Suppressor macrophage (primary cell): ENCODE measurements at places on chromosomes 13 and 19.
A peak's percentile ranks its signal among the peaks of the same experiment; 100 is the strongest.

DNA sequence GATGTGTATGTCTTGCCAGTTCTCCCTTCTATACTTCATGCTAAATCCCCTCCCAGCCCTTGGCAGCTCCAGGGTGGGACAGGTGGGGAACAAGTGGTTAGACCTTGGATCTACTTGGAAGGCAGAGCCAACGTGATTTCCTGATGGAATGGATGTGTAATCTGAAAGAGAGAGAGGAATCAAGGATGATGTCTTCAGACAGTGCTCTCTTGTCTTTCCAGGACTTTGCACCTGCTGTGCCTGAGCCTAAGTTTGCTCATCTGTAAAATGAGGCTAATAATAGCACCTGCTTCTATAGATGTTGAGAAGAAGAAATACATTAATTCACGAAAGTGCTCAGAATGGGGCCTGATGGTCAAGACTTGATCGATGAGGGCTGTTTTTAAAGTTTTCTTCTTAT is 7.0 kb upstream of the EGLN2 start:
- DNase-seq, result no peak

- DNase-seq, result no peak
Observed at GRCh38 chr13:82847595-82847994, 1034.7 kb downstream of the SLITRK1 start.

GRCh38 chr19:55486971-55487923 is 989 bp upstream of the SSC5D start:
- peak; percentile 12 for DNase-seq

- no peak for DNase-seq
Observed at GRCh38 chr13:44784708-44785080, 204.6 kb downstream of the NUFIP1 start.

DNA sequence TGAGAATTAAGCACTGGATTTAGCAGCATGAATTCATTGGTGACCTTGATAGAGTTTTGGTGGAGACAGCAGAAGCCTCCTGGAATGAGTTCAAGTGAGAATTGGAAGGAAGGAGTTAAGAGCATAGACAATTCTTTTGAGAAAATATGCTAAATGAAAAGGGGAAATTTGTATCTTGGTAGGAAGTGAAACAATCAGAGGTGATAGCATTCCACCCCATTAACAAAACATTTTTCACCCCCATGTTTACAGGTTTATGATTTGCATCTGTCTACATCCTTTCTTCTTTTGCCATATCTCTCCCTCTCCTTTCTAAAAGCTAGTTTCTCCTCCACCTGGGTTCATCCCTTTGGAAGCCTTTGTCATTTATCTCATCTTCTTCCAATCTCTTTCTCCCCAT is 27.5 kb downstream of the LNX2 start:
- no peak for DNase-seq

GRCh38 chr19:12838886-12839756 is 806 bp downstream of the MAST1 start:
- no peak for DNase-seq

DNA sequence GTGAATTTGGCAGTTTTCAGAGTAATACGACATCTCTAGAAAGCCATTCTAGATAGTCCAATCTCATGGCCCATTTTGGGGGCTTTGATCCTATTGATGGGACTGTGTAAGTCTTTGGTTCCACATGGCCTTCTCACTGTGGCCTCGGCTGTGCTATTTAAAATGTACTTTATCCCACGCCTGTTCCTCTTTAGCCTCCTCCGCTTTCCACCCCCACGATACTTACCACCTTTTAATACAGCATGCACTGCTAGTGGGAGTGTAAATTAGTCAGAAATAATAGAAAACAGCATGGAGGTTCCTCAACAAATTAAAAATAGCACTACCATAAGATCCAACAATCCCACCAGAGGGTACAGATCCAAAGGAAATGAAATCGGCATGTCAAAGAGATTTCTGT is 28.3 kb upstream of the CEBPG start:
- DNase-seq, result peak; percentile 34

DNA sequence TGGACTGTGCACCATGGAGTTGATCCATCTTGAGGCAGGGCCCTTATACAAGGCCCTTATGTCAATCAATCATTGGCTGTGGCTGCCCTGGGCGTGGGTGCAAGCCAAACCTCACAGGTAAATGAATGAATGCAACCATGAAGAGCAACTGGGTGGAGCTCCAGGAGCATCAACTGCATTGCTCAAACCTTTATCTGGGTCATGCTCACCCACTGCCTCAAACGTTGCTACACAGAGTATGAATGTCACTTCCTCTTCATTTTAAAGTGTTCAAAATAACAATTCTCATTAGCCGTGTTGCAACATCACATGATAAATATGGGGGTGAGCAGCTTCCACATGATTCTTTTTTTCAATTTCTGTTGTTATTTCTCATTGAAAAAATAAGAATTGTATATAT is 6.4 kb upstream of the ZNF333 start:
- peak; percentile 95 for DNase-seq

GRCh38 chr19:52140032-52140710 is 433 bp upstream of the ZNF616 start:
- DNase-seq, result no peak

GRCh38 chr13:34335014-34336007 is 517.4 kb downstream of the RFC3 start:
- no peak for DNase-seq

- DNase-seq, result no peak
Observed at GRCh38 chr13:25400925-25401324, 29.2 kb downstream of the ATP8A2 start.

DNA sequence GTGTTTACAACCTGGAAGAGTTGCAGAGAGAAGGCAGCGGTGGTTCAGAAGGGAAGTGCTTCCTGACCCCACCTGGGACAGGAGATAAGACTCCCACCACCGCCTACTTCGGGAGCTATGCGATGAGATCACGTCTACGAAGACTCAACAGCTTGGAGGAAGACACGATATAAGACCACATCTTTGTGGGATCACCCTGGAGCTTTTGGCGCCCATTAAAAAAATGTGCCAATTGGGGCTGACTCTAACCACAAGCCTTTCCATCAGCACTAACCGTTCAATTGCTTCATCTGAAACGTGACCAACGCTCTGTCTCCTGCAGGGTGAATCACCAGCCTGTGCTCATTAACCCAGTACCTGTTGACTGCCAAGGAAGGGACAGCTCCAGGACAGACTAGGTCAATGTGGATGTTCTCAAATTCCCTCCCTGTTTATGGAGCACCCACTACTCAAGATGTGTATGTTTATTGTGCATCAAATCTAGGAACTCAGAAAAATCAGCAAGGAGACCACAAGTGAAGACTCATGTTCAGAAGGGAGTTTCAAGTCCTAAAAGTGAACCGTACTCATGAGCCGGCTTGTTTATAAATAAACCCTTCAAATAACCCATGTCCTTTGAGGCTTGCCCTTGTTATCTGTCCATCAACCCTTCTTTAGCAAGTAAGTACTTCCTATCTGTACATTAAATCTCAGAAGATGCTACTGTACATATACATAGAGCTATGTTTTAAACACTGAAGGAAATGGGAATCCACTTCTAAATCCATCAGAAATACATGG is 67.5 kb downstream of the LATS2 start:
- peak; percentile 22 for DNase-seq

- DNase-seq, result no peak
Observed at GRCh38 chr13:113419531-113420193, 33.6 kb downstream of the ADPRHL1 start.

DNA sequence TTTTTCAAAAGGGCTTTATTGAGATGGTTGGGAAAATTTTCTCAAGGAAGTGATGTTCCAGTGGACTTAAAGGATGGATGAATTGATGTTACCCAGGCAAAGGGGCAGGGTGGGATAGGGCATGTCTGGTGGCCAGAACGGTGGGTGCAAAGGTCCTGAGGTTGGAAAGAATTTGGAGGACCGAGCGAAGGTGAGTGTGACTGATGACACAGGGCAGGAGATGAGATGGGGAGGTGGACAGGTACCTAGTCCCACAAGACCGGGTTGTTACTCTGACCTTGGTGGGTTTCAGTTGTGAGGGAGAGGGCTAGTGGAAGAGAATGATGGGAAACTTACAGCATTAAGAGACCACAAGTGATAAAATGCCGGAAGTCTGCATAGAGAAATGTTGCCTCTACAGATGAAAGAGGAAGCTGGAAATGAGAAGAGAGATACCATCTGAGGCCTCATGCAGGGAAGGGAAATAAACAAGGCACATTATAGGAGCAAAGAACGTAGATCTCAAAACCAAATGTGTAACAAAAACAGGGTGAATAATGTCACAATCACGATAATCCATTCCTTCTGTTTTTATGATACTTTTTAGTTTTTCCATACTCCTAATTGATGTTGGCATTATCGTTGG is 4.5 kb downstream of the ADGRE1 start:
- peak; percentile 75 for DNase-seq

GRCh38 chr13:60379837-60380565 is 17.0 kb upstream of the TDRD3 start:
- DNase-seq, result no peak

DNA sequence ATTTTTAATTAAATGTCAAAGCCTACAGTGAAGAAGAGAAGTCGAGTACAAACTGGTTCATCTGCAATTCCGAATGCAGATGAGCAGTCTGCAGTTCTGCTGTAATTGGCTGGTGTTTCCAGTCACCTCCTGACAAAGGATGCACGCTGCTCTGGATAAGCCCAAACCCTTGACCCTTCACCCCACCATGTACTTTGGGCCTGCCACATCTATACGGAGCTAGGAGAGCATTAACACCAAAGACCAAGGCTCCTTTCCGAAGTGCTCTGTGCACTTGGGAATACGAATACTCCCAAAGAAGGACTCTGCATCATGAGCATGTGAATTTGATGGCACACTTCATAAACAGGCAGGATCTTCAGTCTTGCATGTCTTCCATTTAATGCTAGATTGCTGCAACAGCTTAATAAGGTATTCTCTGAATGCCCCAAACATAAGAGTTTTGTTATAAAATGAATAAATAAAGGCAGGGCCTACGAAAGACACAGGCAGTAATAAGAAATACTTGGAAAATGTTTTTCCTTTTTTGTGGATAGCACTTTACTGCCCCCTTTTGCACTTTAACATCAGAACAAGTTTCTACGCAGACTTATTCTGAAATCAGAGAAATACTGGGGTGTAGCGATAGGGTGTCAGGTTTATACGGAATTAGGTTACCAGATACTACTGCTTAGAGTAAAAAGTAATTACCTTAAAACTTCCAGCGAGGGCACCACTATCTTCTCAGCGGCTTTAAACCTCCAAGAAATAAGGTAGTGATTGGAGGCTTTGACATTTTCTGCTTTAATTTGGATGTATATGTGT is 15.0 kb downstream of the EFNB2 start:
- DNase-seq, result no peak

DNA sequence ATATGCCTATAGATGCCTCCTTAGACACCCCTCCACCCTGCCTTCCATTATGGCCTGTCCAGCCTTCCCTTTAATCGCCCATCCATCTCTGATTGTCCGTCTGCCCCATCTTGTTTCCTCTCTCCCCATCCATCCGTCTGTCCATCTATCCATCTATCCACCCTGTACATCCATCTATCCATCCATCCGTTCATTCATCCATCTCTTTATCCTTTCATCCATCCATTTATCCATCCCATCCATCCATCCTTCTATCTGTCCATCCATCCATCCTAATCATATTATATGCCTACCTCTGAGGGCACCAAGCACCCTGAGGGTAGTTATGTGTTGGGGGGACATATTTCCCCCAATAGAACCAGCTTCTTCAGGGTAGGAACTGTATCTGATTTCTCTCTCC is 23.1 kb downstream of the TRPM4 start:
- no peak for DNase-seq

GRCh38 chr19:1181606-1182005 is 7.5 kb upstream of the SBNO2 start:
- DNase-seq, result no peak

DNA sequence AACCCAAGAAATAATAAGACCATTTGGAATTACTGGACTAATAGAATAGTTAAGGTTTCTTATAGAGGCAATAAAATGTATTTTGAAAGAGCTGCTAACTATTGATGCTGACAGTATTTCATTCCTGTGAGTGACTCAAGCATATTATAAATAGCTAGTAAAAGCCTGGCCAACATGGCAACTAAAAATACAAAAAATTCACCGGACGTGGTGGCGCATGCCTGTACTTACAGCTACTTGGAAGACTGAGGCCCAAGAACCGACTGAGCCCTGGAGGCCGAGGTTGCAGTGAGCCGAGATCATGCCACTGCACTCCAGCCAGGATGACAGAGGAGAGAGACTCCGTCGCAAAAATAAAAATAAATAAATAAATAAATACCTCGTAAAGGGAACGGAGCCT is 5.4 kb upstream of the ICAM3 start:
- no peak for DNase-seq

DNA sequence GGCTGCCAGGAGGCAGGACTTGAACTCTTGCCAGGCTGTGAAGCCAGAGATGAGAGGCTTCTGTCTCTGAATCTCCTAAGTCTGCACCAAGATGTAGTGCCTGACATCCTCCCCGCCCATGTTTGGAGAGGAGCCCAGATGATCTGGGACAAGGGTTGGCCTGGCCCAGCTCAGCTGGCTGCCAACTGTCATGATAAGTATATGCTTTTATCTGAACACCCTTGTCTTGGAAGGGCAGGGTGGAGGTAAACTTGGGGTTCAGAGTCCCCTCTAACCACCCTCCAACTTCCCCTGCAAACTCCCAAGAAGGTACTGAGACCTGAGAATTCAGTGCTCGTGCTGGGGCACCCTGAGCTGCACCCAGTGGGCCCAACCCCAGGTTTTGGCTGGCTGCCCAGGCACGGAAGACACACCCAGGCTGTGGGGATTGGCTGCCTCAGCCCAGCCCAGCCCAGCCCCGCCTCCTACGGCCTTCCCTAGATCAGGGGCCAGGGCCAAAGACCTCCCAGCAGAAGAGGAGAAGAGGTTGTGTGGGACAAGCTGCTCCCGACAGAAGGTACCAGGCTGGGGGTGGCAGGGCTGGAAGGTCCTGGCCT is at the start of gene CYP4F12:
TSS of gene CYP4F12 (plus strand) at position 508 of the 596 bp plus-strand sequence. CDS start 443 bp downstream, outside the sequence.
- no peak for DNase-seq

DNA sequence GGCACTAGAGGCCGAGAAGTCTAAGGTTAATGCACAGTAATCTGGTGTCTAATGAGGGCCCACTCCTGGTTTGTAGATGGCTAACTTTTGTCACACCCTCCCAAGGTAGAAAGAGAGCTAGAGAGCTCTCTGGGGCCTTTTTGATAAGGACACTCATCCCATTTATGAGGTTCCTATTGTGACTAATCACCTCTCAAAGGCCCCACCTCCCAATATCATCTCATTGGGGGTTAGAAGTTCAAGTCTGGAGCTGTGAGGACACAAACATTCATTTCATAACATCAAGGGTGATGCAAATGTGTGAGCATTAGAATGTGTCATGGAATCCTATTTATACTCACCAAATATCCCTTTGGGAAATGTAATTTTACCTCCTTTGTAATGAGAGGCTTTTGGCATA is 79.2 kb upstream of the SLC10A2 start:
- DNase-seq, result no peak
